ENCODE measurements at places on chromosomes 11 and 22.
A peak's percentile ranks its signal among the peaks of the same experiment; 100 is the strongest.

- DNase-seq = no peak
Measured at GRCh38 chr11:28619846-28620540, 511.8 kb downstream of the METTL15 start.

GRCh38 chr22:47139790-47140119 is 377.3 kb downstream of the TBC1D22A start:
- no peak for DNase-seq

- no peak for DNase-seq
Measured at GRCh38 chr22:29702000-29702930, 17.5 kb upstream of the CABP7 start.

GRCh38 chr11:77113382-77114088 is 10.9 kb downstream of the OMP start:
- no peak for DNase-seq

DNA sequence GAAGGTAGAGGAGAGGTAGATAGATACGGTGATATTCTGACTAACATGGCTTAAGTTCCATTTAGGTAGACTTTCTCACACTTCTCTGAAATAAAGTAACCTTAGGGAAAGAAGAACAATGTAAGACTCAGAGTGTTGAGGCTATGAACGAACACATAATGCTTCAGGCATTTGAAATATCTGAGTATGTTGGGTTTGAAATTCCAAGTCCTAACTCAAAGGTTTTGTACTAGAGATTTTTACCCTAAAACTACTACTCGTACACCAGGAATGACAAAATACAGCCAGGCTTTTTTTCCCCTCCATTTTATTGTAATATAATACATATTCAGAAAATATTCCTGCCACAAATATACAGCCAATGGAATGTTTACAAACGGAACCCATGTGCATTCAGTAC is 592.6 kb downstream of the ETS1 start:
- no peak for DNase-seq

GRCh38 chr22:44147821-44148574 is 32.7 kb upstream of the PARVG start:
- DNase-seq = no peak

GRCh38 chr11:30508594-30508993 is 77.6 kb downstream of the MPPED2 start:
- no peak for DNase-seq

- no peak for DNase-seq
Measured at GRCh38 chr11:33895752-33896137, 3.9 kb upstream of the LMO2 start.

DNA sequence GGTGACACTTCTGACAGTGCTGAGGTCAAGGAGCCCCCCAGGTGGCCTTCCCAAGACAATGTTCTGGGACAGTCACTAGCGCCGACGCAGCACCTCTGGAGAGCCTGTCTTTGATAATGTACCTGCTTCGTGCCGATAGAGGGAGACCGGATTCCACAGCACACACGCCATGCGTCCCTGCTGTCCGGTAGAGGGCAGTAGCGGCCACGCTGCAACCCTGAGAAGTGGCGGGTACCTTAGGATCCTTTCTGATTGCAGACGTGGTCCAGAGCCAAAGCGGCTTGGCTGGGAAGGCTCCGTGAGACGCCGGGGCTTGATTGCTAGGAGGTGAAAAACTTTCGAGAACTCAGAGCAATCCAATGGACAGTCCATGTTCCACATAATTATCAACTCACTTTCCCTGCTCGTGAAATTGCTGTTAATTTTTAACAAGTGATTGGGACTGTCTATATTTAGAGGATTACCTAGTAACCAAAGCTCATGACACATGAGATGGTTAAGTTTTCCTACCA is 11.4 kb upstream of the BARX2 start:
- peak; percentile 62 for DNase-seq

DNA sequence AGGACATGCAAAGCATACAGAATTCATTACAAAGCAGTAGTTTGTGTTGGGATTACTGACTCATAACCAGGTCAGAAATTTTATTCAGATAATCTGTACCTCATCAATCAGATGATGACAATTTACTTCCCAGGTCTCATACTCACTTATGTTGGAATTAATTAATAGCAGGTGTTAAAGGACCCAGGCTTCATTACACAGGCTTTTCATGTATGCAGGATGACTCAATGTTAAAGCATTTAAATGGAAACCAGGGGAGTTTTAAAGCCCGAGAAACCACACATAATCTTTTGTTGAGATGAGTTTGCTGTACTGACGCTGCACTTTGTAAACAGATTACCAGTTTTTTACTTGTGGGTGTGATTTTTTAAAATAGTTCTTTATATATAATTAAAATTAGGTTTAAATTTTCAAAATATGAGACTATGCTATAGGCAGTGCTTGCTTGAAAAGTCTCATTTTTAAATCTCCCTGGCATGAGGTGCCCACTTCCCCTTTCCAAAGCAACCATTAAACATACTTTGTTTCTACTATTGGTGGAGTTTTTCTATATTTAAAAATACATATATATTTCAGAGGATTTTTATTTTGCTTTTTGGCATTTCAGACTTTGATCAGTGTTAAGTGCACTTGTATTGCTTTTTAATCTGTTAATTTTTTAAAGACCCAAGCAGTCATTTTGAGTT is 41.0 kb downstream of the CEP57 start:
- DNase-seq = no peak

DNA sequence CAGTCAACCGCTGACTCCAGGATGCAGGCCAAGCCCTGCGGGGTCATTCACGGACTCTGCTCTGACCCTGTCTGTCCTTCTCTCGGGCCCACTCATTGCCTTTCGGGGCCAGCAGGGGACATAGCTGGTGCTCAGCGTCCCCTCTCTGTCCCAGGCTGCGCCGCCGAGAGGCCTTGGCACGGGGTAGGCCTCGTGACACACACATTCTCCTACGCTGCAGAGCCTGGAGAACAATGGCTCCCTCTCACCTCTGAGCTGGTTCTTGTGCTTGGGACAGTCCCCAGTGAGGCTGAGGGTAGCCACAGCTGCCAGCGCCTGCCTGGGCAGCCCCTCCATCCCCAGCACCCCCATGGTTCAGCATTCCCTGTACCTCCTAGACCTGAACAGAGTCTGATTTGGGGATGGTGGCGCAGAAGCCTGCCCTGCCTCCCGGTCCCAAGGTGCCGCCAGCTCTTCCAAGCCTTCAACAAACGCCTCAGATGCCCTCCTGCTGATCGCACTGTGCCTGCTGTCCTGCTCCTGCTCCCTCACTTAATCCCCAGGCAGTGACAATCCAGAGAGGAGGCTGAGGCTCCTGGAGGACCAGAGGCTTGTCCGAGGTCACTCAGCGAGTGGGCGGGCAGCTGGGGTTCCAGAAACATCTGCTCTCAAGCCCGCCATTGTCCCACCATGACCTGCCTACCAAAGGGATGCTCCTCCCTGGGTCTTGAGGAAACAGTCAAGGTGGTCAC is 30.4 kb downstream of the DUSP8 start:
- DNase-seq = no peak

- DNase-seq = no peak
Measured at GRCh38 chr22:30903876-30904460, 64.6 kb downstream of the MORC2 start.

DNA sequence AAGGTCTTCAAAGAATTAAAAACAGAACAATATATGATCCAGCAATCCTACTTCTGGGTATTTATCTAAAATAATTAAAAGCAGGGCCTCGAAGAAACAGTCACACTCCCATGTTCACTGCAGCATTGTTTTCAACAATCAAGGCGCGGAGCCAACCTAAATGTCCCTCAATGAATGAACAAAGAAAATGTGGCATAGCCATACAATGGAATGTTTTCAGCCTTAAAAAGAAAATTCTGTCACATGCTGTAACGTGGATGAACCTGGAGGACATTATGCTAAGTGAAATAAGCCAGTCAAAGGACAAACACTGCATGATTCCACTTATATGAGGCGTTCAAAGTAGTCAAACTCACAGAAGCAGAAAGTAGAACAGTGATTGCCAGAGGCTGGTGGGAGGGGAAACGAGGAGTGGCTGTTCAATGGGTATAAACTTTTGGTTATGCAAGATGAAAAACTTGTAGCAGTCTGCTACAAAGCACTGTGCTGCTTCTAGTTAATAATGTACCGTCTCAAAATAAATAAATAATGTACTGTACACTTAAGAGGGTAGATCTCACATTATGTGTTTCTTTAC is 41.2 kb downstream of the SNX19 start:
- no peak for DNase-seq

DNA sequence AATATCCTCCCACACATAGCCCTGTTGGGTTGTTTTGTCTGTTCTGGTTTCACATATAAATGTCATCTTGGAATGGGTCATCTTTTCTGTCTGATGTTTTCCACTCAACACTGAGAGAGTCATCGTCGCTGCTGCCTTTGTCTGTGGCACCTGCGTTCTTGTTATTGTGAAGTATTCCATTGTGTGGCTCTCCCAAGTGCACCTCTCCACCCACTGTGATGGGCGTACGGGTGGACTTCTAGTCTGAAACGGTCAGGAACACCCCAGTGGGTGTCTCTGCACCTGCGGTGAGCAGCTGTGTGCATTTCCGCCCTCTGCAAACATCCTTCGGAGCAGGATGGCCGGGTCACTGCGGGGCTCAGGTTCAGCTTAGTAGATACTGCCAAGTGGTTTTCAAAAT is 34.5 kb upstream of the RTL6 start:
- DNase-seq = no peak

- no peak for DNase-seq
Measured at GRCh38 chr11:94557421-94557820, 9.7 kb upstream of the PIWIL4 start.

GRCh38 chr22:29345932-29346331 is 30.4 kb upstream of the RASL10A start:
- no peak for DNase-seq

- no peak for DNase-seq
Measured at GRCh38 chr22:17194213-17194612, 25.0 kb downstream of the ADA2 start.

GRCh38 chr11:46604796-46605195 is 11.0 kb upstream of the AMBRA1 start:
- DNase-seq = no peak

- no peak for DNase-seq
Measured at GRCh38 chr11:63521896-63522295, 14.7 kb upstream of the PLAAT4 start.

- no peak for DNase-seq
Measured at GRCh38 chr11:5522308-5522707, 5.8 kb upstream of the UBQLNL start.

DNA sequence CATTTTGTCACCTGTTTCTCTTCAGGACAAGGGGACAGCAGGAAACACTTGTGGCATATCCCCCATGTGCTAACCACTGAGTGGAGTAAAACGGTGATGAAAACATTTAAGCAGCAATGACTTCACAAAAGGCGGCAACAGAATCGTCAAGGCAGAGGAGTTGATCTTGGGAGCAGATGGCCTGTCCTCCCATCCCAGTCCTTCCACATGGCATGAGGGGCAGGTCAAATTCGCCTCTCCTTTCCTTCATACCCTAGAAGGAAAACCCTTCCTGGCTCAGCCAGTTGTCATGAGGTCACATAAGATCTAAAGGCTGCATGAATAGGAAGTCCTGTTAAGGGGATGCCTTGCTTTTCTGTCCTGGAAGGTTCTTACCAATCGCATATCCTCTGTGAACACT is 169.1 kb downstream of the MAML2 start:
- DNase-seq = no peak

- no peak for DNase-seq
Measured at GRCh38 chr11:112785719-112786118, 175.5 kb upstream of the NCAM1 start.

- DNase-seq = no peak
Measured at GRCh38 chr22:42714768-42715390, 5.8 kb downstream of the A4GALT start.

- DNase-seq = no peak
Measured at GRCh38 chr11:131373756-131374155, 3.3 kb downstream of the NTM start.

DNA sequence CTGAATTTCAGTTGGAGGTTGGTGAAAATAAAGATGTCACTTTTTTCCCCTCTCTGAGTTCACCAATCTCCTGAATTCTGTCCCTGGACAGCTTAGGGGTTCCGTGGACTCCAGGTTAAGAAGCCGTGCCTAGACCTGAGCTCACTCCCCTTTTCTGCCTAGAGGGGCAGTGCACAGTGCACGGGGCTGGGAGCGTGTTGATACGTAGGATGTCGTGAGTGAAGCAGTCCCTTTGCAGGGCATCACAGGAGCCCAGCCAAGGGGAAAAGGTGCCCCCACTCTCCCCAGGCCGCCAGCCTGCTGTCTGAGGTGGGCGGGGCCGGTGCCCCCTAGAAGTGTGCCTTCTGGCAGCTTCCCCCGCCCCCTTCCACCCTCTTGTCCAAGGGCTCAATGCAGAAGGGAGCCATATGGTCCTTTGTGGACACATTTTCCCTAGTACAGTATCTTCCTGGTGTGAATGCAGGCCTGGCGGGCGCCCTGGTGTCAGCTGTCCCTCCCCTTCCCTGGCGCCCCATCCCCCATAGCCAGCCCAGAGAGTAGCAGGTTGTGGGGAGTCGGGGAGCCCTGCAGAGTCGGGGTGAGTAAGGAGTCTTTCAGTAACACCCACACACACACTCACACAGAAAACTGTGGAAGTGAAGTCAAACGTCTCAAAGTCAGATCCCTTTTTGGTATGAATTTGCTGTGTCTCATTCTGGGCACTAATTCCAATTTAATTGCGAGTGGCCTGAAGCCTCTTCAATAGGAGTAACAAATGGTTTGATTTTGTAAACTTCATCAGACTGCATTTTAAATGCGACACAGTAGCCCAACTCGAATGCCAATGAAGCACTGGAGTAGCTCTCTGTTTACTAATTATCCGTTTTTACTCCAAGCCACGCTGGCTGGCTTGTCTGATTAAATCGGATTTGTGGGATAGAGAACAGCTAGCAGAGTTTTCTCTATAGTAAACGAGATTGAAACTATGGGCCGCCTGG is 67.5 kb upstream of the NNMT start:
- DNase-seq = no peak

Data from NCI-H1048 (cell line).